Activated gamma-delta T cell treated with Interleukin-2 at 50 U/mL for 16 hours (primary cell): ENCODE measurements at places on chromosomes 13 and 19.

GRCh38 chr13:30744056-30744680 is 8.8 kb downstream of the ALOX5AP start:
- peak; percentile 89 for DNase-seq

- DNase-seq = no peak
Measured at GRCh38 chr19:29708554-29709439, 6.3 kb downstream of the C19orf12 start.

- no peak for DNase-seq
Measured at GRCh38 chr13:106500445-106500844, 35.0 kb downstream of the EFNB2 start.

GRCh38 chr19:58014141-58014540 is 11.5 kb upstream of the ZNF606 start:
- DNase-seq = no peak

DNA sequence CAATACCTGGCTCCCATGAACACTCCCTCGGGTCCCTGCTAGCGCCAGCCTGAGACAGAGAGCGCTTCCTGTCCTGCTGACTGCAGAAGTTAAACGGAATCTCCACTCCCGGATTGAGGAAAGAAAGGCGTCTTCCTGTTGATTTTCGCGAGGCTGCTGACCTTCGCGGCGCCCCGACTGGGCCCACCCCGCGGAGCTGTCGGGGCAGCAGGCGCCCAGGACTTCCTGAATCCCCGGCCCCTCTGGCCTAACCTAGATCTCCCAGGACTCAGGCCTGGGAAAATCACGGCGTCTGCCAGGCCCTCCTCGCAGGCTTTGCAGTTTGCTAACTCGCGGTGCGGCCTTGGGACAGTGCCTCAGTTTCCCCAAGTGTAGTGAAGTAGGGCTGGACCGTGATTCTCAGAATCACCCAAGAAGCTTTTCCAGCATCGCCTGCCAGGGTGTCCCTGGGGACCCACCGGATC is 108.8 kb downstream of the KCTD15 start:
- DNase-seq = no peak

- DNase-seq = no peak
Measured at GRCh38 chr19:47487551-47488515, 3.8 kb upstream of the KPTN start.

DNA sequence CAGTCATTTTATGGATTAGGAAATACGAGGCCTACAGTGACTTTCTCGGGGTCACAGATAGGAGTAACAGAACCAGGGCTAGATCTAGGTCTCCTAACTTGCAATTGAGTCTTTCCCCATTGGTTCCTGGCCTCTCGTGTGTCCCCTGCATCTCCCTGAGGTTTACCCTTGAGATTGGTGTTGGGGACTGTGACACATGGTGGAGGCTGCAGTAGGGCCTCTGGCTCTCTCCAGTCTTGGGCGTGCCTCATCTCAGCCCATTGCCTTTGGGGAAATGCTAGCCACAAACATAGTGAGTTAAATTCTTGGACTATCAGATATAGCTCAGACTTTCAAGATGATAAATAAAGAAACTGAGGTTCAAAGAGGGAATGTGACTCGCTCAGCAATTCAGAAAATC is 212.1 kb downstream of the KCNRG start:
- no peak for DNase-seq

- no peak for DNase-seq
Measured at GRCh38 chr19:50547385-50548190, 20.6 kb downstream of the LRRC4B start.

DNA sequence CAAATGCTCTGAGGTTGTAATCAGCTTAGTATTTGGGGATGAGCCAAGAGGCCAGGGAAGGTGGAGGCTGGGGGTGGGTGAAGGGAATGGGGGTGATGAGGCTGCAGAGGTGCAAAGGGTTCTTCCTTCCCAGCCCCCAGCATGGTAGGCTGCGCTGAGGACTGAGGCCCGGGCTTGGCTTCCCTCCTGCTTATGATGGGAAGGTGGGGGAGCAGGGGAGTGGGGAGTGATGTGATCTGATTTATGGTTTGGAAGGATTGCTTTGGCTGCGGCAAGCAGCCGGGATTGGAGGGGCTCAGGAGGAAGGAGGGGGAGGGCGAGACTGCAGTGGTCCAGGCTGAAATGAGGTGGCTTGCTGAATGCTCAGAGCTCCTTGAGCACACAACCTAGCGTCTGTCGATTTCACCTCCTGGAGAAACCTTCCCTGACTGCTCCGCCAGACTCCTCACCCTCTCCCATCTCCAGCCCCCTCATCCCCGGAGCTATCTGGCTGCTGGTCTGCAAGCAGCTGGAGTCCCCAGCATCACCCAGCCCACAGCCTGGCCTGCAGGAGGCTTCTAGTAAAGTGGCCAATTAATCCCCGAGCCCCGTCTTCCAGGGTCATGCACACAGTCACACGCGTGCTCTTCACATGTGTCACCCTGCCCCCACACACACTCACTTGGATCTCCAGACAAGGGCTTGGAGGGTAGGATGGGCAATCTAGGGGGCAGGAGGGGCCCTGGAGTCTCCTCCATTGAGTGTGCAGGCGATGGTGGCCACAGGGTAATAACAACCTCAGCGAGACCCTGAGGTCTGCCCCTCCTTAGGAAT is 757 bp upstream of the CLEC11A start:
- DNase-seq = no peak

- DNase-seq = no peak
Measured at GRCh38 chr19:9700229-9700981, 25.5 kb upstream of the ZNF562 start.

DNA sequence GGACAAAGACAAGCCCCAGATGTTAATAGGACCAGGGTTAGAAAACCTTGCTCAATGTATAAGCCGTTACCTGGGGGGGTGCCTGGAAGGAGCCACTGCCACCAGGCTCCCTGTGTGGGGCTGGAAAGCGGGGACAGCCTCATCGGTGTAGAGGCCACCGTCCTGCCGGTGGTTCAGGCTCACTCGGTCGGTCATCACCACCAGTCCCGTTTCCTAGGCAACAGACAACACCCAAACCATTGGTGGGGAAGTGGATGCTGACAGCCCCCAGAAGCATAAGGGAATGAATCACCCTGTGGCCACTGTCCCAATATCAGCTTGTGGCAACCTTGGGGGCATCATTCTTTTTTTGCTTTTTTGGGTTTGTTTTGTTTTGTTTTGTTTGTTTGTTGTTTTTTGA is 55.8 kb downstream of the CPAMD8 start:
- DNase-seq = no peak

DNA sequence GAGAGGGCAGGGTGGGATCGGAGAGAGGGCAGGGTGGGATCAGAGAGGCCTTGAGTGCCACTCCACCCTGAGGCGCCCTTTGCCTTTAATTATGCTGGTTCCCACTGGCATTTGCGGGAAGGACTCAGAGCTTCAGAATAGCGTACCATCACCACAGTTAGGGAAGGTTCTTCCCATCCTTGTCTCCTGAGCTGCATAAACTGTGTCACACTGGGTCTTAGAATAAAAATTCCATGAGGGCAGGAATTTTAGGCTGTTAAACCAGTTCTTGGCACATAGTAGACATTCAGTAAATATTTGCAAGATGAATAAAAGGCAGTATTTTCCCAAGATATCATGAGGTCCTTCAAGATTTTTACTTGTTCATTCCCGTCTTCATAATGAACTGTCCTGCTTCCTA is 24.4 kb downstream of the PPP2R1A start:
- no peak for DNase-seq

DNA sequence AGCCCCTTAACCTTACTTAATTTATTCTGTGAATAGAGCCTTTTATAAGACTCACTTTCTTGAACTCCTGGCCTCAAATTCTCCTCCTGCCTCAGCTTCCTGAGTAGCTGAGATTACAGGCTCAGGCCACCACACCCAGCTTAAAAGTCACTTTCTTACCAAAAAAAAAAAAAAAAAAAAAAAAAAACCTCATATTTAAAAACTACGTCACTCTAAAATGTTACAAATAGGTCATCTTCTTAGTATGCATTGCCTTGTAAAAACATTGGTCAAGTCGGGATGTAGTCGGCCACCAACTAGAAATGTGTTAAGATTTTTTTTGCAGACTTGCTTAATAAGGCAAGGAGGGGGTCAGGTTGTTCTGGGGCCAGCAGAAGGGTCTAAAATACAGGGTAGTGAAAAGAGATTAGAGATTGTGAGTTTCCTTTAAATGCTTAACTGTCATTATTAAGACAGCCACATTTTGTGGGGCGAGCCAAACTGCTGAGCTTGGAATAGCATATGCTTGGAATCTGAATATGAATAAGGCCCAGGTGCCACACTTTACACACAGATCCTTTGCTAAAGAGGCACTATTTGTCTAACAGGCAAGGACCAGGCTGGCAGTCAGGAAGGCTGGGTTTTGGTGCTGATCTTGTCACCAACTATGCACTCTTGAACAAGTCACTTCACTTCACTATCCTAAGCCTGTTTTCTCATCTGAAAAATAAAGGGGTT is 16.5 kb upstream of the IL17D start:
- no peak for DNase-seq

- DNase-seq = no peak
Measured at GRCh38 chr13:90618133-90618532, 729.4 kb upstream of the MIR17HG start.

DNA sequence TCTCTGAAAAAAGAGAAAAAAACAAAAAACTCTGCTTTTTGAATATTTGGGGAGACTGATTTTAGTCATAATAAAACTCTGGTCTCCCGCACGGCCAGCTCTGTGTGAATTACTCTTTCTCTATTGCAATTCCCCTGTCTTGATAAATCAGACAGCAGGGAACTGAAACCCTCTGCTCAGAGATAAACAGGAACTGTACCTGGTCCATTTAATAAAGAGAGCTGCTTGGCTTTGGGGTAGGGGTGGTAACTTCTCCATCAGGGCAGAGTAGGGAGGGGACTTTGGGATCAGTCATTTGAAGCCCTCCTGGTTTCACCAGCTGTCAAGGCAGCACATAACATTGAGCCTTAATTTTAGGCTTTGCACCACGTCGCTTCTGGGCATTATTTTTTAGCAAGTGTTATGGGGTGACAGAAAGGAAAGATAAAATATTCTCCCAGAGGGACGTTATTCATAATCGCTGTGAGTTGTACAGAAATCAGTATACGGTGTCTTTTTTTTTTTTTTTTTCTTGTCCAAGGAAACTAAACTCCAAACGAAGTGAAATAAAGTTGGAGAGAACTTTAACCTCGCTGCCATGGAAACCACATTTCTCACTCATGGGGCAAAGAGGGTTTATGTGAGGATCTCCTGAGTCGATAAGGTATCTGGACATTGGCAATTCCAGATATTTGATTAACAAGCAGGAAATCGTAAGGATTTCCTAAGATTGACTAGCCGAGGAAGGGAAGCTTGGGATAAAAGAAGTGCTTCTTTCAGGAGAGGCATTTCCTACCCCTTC is 99.0 kb upstream of the MRI1 start:
- DNase-seq = no peak

GRCh38 chr19:40411125-40411842 is 1.9 kb downstream of the PRX start:
- DNase-seq = no peak

DNA sequence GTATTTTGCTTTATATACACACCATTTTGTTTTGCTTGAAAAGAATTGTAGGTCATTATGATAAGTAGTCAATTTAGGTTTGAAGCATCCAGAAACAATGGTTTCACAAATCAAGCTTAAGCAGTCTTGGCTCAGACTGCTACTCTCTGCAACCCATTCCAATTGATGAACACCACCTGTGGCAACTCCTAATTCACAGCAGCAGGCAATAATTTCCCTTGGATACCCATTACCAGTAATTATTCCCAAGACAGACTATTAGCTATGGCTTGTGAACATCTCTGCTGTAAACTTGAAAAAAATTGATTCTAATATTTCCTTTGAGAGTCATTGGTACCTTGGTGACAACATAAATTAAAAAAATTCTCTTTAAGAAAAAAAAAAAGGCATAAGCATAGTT is 299.3 kb upstream of the SLITRK6 start:
- no peak for DNase-seq

- DNase-seq = no peak
Measured at GRCh38 chr13:36059321-36059720, 71.9 kb downstream of the DCLK1 start.

GRCh38 chr19:41398598-41398997 is 980 bp downstream of the BCKDHA start:
- no peak for DNase-seq

DNA sequence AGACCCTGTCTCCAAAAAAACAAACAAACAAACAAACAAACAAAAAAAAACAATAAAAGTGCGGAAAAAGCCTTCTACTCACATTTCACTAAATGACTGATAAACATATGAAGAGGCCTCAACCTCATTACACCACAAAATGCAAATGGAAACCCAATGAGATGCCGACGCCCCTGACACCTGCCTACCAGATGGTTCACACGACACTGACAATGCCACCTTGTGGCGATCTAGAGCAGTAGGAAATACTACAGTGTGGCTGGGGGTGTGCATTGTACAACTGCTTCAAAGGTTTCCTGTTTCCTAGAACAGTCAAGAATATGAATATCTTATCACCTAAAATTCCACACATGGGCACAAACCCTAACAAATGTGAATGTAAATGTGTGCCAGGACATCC is 14.0 kb downstream of the SCGB2B2 start:
- DNase-seq = peak; percentile 27

DNA sequence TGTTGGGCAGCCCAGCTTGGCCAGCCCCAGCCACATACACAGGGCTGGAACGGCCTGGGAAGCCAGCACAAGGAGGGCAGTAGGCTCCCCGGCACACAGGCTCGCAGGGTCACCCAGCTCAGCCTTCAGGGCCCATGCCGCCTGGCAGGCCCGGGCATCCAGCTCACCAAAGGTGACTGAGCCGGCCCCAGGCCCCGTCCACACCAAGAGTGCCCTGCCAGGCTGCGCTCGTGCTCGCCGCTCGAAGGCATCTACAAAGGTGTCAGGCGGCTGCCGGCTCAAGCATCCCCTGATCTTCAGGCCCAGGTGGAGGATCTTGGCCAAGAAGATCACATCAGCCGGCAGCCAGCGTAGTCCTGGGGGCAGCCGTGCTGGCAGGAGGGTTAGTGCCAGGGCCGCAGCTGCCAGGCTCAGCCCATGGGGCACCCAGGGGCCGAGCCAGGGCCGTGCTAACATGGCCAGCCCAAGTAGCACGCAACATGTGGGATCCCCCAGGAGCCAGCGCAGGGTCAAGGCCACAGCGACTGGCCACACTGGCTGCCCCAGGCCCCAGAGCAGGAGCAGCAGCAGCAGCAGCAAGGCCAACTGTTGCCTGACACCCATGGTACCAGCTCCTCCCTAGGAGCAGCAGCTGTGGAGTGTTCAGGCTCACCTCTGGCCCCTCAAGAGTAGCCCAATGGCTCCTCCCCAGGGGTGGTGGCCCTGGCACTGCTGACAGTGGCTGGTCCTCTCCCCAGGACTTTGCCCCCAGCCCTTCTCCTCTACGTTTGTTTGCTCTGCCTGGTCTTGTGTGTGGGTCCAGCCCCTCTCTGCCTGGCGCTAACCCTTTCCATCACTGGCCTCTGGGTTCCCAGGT is at the start of gene SLC27A5:
TSS of gene SLC27A5 (minus strand) at position 640 of the 856 bp plus-strand sequence. CDS start at position 603, 37 bp downstream.
- DNase-seq = no peak

DNA sequence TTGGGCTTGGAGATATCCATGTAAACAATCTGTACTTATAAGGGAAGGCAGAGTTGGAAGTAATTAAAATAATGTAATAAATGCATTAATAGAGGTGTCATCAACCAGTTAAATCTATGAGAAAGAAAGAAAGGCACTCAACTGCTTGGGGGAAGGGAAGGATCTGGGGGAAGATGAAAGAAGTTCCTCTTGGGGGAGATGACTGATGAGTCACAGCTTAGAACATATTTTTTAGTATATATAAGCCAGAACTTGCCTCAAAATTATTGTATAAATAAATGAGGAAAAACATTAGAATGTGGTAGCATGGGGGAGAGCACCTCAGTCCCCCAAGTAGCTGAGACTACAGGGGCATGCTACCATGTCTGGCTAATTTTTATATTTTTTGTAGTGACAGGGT is 205.8 kb downstream of the GGACT start:
- no peak for DNase-seq
